ENCODE measurements at places on chromosomes 2 and 18. TPM values are rescaled to one million over a fixed set of nuclear protein-coding genes. Genes with fewer than 3 reads are reported as not detected.

GRCh38 chr2:72035518-72036172, 112.0 kb downstream of the CYP26B1 start:
- H3K36me3 ChIP-seq = no peaks in the 10 kb centered on the region
- no peak overlapping the region for H3K4me3 ChIP-seq
- no peak for DNase-seq
- H3K27ac ChIP-seq = no peak overlapping the region

DNA sequence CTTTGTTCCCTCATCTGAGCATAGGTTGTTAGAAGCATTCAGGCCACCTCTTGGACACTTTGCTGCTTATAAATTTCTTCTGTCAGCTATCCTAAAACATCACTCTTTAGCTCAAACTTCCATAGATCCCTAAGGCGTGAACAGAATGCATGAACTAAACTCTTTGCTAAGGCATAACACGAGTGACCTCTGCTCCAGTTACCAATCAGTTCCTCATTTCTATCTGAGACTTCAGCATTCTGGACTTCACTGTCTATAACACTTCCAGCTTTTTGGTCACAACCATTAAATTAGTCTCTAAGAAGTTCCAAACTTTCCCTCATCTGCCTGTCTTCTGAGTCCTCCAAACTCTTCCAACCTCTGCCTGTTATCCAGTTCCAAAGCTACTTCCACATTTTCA, 8.3 kb upstream of the VWA3B start:
- H3K27ac ChIP-seq = no peak overlapping the region
- H3K36me3 ChIP-seq = no peaks in the 10 kb centered on the region
- peaks cover 11% of the 10 kb centered on the region for H3K4me1 ChIP-seq
- no peak for DNase-seq
- H3K4me3 ChIP-seq = no peak overlapping the region

- H3K36me3 ChIP-seq = peaks cover 9% of the 10 kb centered on the region
- no peak overlapping the region for H3K27ac ChIP-seq
- no peak overlapping the region for H3K4me3 ChIP-seq
Observed at GRCh38 chr2:65075605-65076344, 19.6 kb downstream of the CEP68 start.

DNA sequence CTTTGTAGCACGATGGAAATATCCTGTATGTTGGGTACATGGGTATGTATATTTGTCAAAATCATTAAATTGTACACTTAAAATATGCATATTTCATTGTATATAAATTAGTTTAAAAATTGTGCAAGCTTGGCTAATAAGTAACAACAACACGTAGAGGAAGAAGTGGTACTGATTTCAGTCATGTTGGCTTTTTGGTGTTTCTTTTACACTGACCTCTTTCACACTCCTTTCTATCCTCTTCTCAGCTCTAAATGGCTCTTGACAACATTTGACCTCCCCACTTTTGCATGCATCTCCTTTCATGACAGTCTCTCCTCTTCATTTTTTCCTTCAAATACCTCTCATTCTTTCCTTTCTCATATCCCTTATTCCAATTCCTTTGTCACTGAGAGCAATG, 801.4 kb upstream of the ZEB2 start:
- H3K4me1 ChIP-seq = peaks cover 19% of the 10 kb centered on the region
- H3K36me3 ChIP-seq = no peaks in the 10 kb centered on the region
- H3K4me3 ChIP-seq = no peak overlapping the region

DNA sequence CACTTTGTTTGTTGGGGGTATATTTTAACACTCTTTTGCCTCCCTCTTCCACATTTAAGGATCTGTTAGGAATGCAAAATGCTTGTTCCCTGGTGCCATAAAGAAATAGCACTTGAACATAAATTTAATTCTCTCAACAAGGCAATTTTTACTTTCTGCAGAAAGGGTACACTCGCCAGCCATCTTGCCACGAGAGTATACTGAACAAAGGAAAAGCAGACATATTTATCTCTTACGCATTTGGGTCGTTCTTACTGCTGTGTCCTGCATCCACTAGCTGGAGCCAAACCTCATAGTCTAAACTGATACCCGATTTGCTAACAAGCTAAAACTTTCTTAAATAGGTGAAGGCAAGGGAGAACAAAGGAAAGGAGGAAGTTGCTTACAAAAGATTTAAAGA, 129.5 kb downstream of the B3GNT2 start:
- H3K27me3 ChIP-seq = no peaks in the 10 kb centered on the region
- DNase-seq = no peak
- H3K27ac ChIP-seq = no peak overlapping the region
- no peak overlapping the region for H3K4me3 ChIP-seq

The STON1 gene
- 0.74 TPM for total RNA-seq

- no peaks in the 10 kb centered on the region for H3K4me1 ChIP-seq
- H3K27ac ChIP-seq = no peak overlapping the region
- peaks cover 3% of the 10 kb centered on the region for H3K27me3 ChIP-seq
- no peak for DNase-seq
- H3K36me3 ChIP-seq = no peaks in the 10 kb centered on the region
Observed at GRCh38 chr2:126832014-126832413, 66.7 kb upstream of the TEX51 start.

- H3K27ac ChIP-seq = no peak overlapping the region
- no peak for DNase-seq
- H3K4me3 ChIP-seq = no peak overlapping the region
- H3K27me3 ChIP-seq = no peaks in the 10 kb centered on the region
- no peaks in the 10 kb centered on the region for H3K4me1 ChIP-seq
- no peaks in the 10 kb centered on the region for H3K36me3 ChIP-seq
Observed at GRCh38 chr2:210620456-210620855, 64.1 kb downstream of the CPS1 start.

- H3K27ac ChIP-seq = no peak overlapping the region
- H3K36me3 ChIP-seq = no peaks in the 10 kb centered on the region
- no peak overlapping the region for H3K4me3 ChIP-seq
Observed at GRCh38 chr2:223696719-223697118, 94.6 kb upstream of the SCG2 start.

The CHRNG gene
- total RNA-seq = not detected

- H3K27ac ChIP-seq = no peak overlapping the region
- H3K4me3 ChIP-seq = no peak overlapping the region
- peak; percentile 28 for DNase-seq
- H3K4me1 ChIP-seq = no peaks in the 10 kb centered on the region
Observed at GRCh38 chr18:47050468-47050867, 15.0 kb upstream of the ELOA2 start.

- no peak overlapping the region for H3K4me3 ChIP-seq
- no peaks in the 10 kb centered on the region for H3K4me1 ChIP-seq
- peaks cover 42% of the 10 kb centered on the region for H3K36me3 ChIP-seq
Observed at GRCh38 chr2:241432824-241433448, 75.4 kb downstream of the STK25 start.

The ELP2 gene
- total RNA-seq = 105 TPM

DNA sequence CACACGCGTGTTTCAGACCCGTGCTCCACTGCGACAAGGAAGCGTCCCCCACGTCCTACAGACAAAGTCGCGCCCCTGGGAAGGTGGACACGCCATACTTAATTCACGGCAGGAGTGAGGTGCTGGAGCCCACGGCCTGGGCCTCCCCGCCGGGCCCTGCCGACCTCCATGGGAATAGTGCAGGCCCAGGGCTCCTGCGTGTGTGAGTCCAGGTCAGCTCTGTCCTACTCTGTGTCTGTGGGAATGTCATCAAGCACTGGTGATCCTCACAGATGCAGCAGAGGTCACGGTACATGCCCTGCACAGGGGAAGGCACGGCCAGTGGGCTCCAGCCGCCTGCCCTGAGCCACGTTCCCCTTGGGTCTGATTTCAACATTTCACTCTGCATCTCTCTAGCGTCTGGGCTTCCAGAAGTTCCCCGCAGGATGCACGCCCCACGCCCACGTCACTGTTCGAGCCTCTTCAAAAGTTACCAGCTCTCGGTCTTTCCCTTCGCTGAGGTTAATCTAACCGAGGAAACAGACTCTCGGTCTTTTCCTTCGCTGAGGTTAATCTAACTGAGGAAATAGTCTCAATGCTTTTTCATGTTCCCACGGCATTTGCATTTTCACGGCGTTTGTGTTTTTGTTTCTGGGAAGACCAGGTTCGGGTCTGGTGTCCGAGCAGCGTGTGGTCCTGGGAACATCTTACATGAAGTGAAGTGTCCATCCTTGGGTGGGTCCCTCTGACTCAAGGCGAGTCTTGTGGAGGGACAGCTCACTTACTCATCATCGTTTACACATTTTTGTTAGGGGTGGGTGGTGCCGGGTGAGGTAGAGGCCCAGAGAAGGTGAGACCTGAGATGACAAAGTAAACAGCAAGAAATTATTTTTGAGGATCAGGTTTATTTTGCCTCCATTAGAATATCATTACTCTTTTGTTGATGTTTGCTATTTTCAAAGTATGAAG, 157.3 kb upstream of the ALKAL2 start:
- H3K4me3 ChIP-seq = no peak overlapping the region
- peak overlapping the region; percentile 32 for H3K27ac ChIP-seq
- H3K36me3 ChIP-seq = no peaks in the 10 kb centered on the region
- peaks cover 9% of the 10 kb centered on the region for H3K4me1 ChIP-seq

DNA sequence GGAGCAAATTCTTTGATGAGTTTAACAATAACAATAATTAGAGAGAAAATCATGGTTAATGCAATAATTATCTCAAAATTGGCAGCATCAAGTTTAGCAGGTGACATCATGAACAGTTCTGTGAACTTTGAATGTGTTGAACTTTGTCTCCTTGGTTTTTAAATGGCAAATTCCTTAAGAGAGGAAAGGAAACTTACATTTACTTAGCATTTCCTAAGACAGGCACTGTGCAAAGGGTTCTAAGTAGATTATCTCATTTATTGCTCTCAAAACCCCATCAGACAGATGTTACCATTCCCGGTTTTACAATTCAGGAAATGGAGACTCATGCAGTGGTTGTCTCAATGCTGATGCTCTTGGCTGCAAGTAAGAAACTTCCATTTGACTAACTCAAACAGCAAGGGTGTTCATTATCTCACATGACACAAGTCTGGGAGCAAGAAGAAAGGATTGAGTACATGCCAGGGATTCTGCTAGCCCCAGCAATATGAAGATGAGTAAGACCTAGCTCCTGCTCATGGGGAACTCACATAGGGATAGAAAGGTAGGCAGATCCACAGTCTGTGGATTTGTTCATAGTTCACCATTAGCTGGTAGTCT, 81.3 kb upstream of the ITGA6 start:
- H3K27me3 ChIP-seq = no peaks in the 10 kb centered on the region
- H3K4me1 ChIP-seq = peaks cover 1% of the 10 kb centered on the region
- H3K36me3 ChIP-seq = peaks cover 2% of the 10 kb centered on the region
- H3K4me3 ChIP-seq = no peak overlapping the region
- DNase-seq = no peak
- no peak overlapping the region for H3K27ac ChIP-seq
